ENCODE measurements at places on chromosomes 6 and 20.

DNA sequence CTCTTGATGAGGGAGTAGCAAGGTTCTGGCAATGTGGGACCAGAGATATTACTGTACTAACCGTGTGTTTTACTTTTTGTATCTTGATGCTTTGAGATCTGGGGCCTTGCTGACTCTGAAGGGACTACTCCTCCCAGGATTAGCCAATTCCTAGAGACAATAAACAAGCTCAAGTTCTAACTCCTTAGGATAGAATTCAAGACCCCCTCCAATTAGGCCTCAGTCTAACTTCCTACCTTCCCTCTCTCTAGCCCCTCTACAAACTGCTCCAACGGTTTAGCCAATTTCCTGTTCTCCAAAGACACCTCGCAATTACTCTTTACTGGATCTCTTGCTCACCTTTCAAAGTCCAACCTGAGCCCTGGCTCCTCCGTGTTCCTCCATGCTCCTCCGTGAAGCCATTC lies 158.7 kb upstream of the JARID2 start:
- no peak for DNase-seq

- no peak for DNase-seq
Observed at GRCh38 chr20:5652626-5653553, 97.3 kb upstream of the SHLD1 start.

GRCh38 chr6:62285612-62286469 lies at the start of gene KHDRBS2:
TSS of gene KHDRBS2 (minus strand) at chr6:62286225.
- DNase-seq = peak; percentile 83

DNA sequence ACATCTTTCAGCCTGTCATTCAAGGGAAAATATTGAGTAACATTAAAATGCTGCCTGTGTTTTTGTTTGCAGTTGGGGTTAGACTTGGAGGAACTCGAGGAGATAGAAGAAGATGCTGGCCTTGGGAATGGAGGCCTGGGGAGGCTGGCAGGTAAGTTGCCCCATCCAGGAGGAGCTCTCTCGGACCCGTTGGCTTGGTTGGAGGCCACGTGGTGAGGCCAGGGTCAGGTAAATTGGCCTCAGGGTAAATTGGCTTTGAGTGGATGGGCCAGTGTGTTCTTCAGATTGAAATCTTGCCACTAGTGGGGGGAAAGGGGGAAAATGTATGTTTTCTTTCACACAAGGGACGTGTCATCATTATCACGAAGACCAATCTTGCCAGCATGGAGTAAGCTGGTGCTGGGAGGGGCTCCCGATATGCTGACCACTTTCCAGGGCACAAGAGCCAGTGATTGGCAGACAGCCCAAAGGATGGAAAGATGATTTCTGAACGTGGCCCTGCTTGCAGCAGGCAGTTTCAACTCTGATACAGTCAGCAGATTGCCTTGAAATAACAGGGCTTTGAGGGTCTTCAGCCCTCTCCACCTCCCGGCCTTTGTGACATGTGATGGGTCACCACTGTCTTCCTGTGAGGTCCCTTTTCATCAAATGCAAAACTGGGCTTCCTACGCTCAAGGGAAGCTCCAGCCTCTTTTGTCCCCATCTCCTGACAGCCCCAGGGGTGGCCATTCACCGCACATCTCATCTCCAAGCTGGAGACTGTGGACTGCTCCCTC lies 21.4 kb downstream of the PYGB start:
- peak; percentile 31 for DNase-seq

DNA sequence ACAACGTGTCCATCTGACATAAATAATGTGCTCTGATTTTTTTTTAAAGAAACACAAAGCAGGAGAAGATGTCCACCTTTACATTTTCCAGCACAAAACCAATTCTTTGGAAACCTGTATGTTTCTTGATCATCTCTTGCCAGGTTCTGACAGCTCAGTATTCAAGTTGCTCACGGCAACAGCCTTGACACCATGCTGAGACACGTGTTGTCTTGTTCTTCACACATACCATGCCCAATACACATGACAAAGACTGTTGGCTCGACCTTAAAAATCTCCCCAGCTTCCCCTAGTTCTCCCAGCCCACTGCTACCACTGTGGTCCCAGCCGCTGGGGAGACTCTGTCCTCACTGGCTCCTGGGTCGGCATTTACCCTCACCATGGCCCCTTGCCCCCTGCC lies 518.9 kb downstream of the PREX1 start:
- no peak for DNase-seq

GRCh38 chr20:9363673-9364072 lies 150.7 kb upstream of the LAMP5 start:
- DNase-seq = no peak

DNA sequence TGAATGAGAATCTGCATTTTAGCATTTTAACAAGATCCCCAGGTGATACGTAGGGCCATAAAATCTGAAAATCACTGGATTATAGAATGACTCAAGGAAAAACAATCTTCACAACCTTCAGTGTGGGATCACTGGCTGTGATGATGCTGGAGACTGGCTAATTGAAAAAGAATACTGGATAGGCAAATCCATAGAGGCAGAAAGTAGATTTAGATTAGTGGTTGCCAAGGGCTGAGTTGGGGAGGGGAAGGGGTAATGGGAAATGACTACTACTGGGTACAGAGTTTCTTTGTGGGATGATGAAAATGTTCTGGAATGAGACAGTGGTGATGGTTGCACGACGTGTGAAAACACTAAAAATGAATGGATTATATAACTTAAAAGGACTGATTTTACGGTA lies 84.1 kb downstream of the CDK19 start:
- DNase-seq = no peak

GRCh38 chr6:79375635-79376337 lies 141.3 kb upstream of the HMGN3 start:
- DNase-seq = no peak

DNA sequence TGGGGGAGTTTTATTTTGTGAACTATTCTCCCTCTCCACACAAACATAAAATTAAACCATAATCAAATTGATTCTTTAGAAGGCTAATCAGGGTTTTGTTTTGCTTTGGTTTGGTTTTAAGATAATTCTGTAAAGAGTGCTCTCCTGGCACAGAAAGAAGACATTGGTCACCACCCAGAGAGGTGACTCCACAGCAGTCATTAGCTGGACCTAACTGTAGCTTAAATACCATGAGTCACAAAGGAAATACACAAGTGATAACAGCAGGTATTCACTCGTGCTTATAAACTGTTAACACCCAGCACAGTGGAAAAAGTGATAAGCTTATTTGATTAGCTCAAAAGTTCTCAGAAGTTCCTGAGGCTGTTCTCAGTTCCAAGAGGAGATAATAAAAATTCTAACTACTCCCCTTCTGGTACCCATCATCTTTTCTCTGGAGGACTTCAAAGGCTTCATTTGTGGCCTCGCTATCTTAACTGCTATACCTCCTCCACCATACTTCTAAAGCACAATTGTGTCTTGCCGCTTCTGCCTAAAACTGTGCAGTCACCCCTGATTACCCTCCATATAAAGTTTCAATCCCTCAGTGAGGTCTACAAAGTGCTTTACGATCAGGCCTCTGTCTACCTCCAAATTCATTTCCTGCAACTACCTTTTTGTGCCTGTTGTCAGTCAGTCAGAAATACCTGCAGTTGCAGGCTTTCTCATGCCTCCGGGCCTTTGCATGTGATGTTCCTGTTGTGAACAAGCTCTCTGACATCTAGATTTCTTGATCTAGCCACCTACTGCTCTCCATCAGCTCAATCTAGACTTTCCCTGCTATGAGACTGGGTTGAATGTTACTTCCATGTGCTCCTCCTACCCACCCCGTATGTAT lies 201.1 kb downstream of the SAMD5 start:
- DNase-seq = no peak

GRCh38 chr6:157831018-157831369 lies 7.9 kb downstream of the SNX9 start:
- DNase-seq = no peak

GRCh38 chr20:51600016-51600420 lies 57.5 kb upstream of the NFATC2 start:
- no peak for DNase-seq

- DNase-seq = no peak
Observed at GRCh38 chr6:22958677-22959076, 389.3 kb downstream of the HDGFL1 start.

GRCh38 chr6:34484899-34485298 lies 19.0 kb downstream of the PACSIN1 start:
- no peak for DNase-seq

GRCh38 chr6:107822176-107823046 lies 1.7 kb downstream of the SCML4 start:
- no peak for DNase-seq

DNA sequence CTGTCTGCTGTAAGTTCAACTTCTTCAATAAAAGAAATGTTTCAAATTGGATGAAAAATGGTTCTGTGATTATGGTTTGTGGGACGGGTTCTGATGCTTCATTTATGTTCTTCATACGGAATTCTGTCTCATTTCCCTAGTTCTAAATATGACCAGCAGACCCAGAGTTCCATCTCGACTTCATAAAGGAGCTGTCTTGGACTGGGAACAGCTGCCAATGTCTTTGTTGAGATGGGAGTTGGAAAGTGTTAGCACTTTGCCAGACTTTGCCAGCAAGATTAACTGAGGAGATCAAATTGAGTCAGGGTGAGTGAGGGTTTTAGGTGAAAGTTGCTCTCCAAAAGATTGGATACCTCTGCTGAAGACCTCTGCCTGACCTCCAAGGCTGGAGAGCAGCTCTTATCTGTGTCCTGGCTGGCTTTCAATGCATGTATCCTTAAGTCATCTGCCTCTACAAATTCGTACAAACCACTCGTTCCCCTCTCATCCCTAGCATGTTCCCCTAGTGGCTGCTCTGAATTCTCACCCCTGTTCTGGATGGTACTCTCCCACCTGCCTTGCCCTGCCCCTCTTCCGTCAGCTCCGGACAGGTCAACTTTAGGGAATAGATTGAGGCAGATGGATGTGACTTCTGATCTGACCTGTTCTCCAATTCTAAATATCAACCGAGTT lies at the start of gene EFCAB8:
Gene EFCAB8 (plus strand): TSS at position 223 of the 672 bp plus-strand sequence. CDS start 4,870 bp downstream, outside the sequence.
- DNase-seq = no peak

DNA sequence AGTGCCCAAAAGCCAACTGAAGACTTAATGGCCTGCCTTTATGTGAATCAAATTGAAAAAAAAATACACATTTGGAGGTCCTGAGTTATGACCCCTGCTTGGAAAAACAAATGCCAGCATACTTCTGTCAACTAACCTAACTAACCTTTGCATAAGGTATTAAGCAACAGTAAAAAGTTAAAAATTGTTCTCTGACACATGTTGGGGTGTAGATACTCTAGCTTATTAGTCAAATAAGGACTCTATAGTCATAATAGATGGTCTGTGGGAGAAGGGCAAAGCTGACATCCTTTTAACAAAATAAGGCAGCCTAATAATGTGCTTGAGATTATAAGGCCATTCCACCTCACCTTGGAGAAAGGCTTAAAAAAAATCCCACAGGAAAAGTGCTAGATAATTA lies 140.5 kb downstream of the HIVEP2 start:
- no peak for DNase-seq

- DNase-seq = no peak
Observed at GRCh38 chr6:123454448-123454847, 182.3 kb downstream of the TRDN start.
